RWPE2 (cell line): ENCODE measurements at places on chromosomes 12 and 14.

- DNase-seq: no peak
These were observed 49.9 kb downstream of the PPP2R5E start for GRCh38 chr14:63493246-63493645.

DNA sequence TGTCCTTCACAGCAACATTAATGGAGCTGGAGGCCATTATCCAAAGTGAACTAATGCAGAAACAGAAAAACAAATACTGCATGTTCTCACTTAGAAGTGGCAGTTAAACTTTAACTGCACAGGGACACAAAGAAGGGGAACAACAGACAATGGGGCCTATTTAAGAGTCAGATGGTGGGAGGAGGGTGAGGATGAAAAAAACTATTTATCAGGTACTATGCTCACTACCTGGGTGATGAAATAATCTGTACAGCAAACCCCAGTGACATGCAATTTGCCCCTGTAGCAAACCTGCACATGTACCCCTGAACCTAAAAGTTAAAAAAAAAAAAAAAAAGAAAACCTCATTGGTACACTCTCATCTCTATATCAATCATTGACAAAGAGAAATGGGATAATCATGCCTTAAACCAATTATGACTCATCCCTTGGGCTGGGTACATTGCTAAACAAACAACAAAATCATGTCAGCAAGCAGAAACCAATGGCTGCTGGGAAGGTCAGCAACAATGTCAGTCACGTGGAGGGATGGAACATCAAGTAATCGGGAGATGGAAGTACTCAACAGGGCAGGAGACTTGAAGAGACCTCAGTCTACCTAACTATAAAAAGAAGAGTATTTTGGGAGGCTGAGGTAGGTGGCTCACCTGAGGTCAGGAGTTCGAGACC lies 479.2 kb downstream of the RMST start:
- DNase-seq: no peak

GRCh38 chr12:108367436-108367835 lies 28.3 kb upstream of the CMKLR1 start:
- no peak for DNase-seq

DNA sequence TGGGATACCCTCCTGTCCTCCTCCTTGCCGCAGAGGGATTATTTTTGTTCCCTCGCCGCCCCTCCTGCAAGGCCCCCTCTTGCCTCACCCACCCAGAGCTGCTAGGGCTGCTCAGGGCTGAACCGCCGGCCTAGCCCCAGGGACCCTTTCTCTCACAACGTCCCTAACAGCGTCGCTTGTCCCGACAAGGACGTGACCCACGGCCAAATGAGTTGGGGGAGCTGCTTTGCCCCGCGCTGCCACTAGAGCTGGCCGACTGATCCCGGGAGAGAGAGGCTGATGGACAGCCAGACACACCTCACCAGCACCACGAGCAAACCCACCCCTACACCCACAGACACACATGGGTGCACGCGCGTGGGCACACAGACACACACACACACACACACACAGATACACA lies 154.6 kb upstream of the ALG10B start:
- DNase-seq: no peak

DNA sequence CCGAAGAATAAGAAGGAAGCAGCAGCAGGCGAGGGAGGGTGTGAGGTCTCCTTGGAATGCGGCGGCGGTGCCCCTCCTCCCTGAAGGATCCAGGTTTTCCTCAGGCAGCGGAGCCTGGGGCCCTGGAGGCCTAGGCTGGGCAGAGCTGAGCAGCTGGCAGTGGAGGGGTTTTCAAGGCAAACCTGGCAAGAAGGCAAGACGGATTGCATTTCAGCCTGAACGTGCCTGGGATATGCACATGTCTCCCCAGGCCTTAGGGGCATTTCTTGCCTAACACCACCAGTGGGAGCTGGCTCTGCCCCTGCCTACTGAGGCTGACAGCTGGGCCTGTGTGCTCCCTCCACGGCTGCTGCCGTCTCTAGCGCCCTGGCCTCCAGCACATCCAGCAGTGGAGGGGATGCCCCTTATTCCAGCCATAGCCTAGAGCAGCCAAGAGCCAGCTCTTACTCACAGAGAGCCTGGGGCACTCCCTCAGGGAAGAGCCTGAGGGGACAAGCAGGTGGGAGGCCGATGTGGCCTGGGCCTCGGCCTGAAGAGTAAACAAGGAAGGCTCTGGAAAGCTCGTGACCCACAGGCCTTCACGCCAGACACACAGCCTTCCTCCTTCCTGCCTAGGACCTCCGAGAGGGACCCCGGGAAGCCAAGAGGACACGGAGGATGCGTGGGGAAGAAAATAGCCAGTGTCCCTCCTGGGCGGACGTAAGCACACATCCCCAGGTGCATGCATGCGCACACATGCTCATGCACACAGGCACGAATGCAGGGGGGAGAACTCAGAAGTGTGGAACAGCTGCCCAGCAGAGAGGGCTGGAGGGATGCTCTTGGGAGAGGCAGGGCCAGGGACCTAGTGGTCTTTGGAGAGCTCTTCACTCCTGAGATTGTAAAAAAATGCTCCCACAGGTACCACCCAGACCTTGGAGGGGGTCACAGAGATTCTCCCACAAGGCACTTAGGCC lies 23.0 kb upstream of the EIF2B2 start:
- DNase-seq: peak; percentile 71

- DNase-seq: no peak
These were observed 65.0 kb upstream of the FGD4 start for GRCh38 chr12:32334371-32334777.

DNA sequence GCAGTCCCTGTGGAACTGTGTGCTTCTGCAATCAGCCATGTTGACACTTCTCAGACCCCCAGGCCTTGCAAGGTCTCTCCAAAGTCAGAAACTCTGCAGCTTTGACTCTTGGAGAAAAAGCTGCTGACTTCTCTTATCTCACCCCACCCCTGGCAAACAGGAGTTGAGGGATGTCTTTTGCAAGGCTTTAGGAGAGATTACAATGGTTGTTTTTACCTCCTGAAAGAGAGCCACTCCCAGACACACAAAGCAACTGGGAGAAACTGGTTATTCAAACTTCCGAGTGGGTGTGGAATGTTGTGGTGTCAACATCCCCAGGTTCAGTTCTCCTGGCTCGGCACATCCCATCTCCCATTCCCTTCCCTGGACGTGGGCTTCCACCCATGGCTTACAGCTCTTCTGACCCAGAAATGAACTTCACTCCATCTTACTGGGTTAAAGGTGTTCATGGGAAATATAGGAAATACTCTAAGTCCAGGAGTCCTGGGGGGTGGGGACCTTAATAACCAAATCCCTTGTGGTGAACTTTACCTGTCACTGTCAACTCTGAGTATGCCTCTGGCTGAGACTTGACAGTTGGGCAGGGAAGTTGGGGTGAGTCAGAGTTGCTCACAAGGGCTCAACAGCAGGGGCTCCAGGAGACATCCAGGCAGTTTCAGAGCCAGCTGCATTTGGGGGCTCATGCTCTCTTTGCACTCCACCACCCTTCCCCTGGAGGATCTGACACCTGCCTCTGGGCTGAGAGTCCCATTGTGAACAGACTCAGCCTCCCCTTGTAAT lies 41.9 kb downstream of the CCDC177 start:
- DNase-seq: no peak

- no peak for DNase-seq
These were observed 39.7 kb upstream of the AP4S1 start for GRCh38 chr14:30985796-30986195.

DNA sequence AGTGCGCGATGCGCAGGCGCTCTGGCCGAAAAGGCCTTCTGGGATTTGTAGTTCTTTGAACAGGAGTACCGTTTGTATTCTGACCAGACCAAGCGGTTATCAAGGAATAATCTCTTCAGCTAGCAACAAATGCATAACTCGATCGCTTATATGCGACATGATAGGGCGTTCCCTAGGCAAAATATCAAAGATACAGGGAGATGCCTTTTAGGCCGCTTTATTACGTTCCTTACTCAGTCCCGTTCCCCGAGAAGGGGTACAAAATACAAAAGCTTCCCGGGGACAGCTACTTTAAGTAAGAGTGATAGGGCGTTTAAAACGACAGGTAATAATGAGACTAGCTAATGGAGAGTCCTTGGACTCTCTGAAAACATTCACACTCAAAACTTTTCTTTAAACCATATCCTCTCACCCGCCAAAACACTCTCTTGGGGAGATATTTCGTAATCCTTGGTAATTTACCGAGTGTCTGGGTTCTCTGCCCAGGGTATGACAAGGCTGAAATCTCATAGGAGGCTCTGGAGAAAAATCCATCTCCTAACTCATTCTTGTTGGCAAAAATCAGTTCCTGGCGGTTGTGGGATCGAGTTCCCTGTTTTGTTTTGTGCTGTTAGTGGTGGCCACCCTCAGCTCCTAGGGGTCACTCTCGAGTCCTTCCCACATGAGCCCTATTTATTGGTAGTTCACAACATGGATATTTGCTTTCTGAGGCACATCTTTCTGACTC lies 412 bp upstream of the SNW1 start:
- DNase-seq: no peak

DNA sequence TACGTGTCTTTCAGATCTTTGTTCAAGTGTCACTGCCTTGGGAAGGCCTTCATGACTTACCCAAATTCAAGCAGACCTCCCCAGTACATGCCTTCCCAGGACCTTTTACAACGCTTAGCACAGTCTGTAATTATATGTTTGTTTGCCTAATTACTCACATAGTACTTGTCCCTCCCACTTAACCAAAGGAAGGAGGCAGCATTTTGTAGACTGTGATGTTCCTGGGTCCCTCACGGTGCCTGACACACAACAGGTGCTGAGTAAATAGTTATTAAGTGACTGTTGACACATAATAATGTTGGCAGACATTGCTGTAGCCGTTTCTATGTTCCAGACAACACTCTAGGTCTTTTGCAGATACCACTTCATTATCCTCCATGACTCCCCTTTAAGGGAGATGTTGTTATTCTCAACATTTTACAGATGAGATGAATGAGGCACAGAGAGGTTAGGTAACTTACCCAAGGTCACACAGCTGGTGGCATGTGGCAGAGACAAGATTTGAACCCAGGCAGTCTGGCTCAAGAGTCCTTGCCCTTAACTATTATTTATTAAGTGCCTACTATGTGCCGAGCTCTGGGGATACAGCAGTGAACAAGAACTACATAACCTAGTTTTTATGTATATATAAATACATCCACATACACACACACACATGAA lies 130.7 kb downstream of the PHETA1 start:
- DNase-seq: no peak

GRCh38 chr12:15387772-15388171 lies 65.5 kb downstream of the PTPRO start:
- DNase-seq: no peak

DNA sequence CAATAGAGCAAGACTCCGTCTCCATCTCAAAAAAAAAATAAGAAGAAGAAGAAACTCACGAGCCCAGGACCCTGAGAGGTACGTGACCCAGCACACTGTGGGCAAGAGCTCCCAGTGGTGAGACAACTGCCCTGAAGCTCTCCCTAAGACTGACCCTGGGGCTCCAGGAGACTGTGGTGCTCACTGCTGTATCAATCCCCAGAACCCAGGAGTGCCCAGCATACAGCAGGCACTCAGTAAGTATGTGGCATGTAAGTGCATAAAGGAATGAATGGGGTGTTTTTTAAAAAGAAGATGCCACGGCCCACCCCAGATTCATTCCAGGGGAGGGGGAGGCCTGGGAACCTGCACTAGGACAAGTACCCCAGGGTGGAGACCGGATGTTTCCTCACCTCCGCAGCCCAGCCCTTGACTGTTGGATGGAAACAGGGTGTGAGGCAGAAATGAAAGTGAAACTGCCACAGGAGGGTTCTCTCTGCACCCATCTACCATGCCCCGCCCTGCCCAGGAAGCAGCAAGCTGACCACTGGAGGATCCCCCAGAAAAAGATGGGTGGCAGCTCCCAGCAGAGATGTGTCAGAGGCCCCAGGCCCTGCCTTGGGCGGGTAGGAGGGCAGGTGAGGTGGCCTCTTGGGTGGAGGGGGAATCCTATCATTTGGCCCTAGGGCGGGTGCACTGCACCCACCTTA lies 12.2 kb downstream of the ITPK1 start:
- DNase-seq: no peak

DNA sequence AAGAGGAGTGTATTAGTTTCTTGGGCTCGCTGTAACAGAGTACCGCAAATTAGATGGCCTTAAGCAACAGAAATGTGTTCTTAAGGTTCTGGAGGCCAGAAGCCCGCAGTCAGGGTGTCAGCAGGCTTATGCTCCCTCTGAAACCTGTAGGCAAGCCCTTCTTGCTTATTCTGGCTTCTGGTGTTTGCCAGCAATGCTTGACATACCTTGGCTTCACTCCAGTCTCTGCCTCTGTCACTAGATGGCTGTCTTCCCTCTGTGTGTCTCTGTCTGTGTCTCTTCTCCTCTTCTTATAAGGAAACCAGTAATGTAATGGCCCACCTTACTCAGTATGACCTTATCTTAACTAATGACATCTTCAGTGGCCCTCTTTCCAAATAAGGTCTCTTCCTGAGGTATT lies 85.1 kb downstream of the DERA start:
- no peak for DNase-seq

DNA sequence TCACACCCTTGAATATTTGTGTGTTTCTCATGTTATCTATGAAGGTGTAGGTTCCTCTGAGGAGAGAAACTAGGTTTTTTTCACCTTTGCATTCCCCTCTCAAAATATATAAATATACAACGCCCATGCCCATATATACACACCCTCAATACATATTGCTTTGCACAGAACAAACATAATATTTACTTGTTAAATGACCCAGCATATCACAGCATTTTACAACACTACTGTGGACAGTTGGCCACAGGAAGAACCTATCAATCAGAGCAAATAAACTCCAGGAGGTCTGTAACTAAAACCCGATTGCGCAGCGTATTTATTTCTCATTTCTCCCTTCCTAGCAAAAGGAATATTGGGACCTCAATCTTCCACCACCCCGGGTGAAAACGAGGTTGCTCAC lies 196.0 kb downstream of the SLC5A8 start:
- DNase-seq: no peak

DNA sequence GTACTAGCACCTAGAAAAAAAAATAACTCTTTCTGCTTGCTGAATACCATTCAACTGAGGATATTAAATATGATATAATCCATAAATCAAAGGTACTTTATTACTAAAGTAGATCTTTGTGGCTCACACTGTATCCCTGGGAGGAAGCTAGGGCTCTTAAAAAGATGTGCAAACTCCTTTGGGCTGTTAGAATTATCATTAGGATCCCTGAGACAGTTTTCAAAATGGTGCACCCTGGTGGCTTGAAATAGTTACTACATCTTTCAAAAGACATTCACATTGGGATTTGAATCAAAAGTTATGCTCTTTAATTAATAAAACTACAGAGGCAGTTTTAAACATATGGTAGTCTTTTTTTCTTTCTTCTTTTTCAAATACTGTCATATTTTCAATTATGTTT lies 228.5 kb upstream of the G2E3 start:
- no peak for DNase-seq
